Spleen (tissue), 13 donors: ENCODE measurements at places on chromosomes 4 and X.

- no peak for DNase-seq
Measured at GRCh38 chrX:149069899-149070298, 435.2 kb downstream of the IDS start.

GRCh38 chr4:68735106-68735505 is 64.7 kb upstream of the UGT2B15 start:
- DNase-seq = no peak

- peak; percentile 62 for DNase-seq
Measured at GRCh38 chrX:66728818-66729271, 90.0 kb upstream of the EDA2R start.

GRCh38 chr4:165784672-165785071 is 88.4 kb upstream of the TLL1 start:
- DNase-seq = no peak

DNA sequence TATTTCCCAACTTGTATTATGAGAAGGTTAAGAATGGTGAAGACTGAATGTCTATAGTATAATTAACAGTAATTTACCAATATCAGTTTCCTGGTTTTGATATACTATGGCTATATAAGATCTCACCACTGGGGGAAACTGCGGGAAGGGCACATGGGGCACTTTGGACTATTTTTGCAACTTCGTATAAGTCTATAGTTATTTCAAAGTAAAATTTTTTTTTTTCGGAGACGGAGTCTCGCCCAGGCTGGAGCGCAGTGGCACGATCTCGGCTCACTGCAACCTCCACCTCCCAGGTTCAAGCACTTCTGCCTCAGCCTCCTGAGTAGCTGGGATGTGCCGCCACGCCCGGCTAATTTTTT is 46.1 kb downstream of the CXorf58 start:
- DNase-seq = no peak

DNA sequence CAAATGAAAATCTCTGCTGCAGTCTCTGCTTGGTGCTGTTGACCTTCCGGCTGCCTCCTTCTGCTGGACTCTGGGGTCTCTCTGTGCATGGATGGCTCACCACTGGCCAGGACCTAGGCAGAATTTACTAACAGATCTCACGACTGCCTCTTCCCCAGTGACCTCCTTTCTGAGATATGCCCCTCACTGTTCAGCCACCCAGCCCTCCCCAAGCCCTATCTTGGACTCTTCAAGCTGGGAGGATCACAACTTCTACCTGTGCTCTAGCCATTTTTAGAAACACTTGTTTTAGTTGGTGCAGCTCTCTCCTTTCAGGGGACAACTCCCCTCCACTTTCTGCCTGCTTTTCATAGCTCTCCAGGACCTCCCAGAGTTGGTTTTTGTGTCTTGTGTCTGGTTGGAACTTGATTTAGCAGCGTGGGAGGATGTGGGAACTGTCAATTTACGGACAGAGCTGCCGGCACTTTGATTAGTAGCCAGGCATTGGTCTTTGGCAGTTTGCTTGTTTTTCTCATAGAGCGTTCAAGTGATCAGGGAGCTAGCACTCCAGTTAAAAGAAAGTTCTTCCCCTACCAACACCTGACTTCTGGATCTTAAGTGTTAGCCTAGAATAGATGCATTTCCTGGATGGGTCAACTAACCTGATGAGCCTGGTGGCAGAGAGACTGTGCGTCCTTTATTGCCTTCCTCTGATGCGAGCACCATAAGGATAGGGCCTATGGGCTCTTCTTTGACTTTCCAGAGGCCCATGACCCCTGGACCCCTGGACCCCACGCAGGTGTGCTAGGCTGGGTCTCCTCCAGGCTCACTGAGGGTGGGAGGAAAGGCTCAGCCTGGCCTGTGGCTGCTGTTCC is 6.5 kb downstream of the RGS12 start:
- DNase-seq = peak; percentile 42

- no peak for DNase-seq
Measured at GRCh38 chrX:151393514-151393913, 3.5 kb upstream of the VMA21 start.

- no peak for DNase-seq
Measured at GRCh38 chrX:38018766-38019425, 12.5 kb downstream of the SYTL5 start.

DNA sequence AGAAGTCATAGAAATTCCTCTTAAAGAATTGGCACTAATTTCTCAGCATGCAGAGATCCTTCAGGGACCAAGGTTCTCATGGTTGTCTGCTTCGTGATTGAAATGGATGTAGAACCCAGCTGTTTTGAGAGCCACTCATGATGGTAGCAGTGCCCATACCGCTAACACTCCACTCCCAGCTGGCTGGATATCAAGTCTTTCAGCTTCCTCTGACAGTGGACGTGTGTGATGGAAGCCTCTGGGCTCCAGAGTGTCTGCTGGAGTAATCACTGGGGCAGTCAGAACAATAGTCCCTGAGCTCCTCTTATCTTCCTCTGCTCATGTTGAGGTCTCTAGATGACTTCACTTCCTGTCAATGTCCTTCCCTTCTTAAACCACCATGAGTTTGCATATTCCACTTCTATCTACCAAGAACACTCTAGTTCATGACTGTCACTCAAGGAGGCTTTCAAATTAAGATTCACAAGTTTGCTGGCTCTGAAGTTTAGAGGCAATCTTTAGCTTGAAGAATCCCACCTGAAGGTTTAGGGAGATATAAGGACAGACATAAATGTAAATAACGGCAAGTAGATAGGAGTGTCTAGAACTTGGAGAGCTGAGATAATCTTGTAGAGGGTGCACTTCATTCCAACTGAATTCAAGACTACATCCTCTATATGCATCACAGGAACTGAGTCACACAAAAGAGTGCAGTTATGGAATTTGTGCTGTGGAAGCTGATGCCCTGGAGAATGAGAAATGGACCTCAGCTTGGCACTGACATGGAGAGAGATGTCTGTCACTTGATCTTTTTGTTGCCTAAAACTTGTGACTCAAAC is 64.5 kb upstream of the WDR1 start:
- DNase-seq = no peak
